ENCODE measurements at places on chromosomes 3 and 15.
A peak's percentile ranks its signal among the peaks of the same experiment; 100 is the strongest.

GRCh38 chr15:98421419-98422129 is 226.8 kb upstream of the IGF1R start:
- peak; percentile 80 for DNase-seq

- DNase-seq: no peak
These were observed 243.8 kb upstream of the CHRM5 start for GRCh38 chr15:33724321-33725036.

- no peak for DNase-seq
These were observed 18.3 kb downstream of the TMED3 start for GRCh38 chr15:79329171-79329611.

GRCh38 chr3:188125076-188125475 is 28.9 kb upstream of the LPP start:
- DNase-seq: no peak

DNA sequence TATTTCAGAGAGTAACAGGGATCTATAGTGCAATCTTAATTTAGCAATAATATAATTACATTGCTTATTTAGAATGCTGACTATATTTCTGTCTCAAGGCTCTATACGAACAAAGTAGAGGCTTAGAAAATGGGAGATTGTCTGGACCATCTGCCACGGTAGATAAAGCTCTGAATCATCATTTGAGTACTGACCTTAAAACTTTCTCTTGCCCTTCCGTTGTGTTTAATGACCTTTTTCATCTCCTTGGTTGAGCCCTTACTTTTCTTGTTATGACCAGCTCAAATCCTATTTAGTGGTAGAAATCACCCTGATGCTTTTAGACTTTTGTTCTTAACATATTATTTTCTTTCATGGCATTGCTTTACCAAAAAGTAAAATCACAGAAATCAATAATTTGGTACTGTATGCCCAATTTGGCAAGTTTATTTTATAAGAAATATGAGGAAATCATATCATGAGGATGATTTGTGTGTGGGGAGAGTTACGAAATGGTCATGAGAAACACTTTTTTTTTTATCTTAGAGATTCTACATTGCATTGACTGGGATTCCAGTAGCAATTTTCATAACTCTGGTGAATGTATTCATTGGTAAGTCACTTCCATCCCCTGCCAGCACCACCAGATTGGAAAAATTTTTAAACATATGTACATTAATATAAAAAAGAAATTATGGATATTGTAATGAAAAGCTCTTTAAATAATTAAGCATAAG is 11.0 kb downstream of the NDUFB5 start:
- DNase-seq: no peak

DNA sequence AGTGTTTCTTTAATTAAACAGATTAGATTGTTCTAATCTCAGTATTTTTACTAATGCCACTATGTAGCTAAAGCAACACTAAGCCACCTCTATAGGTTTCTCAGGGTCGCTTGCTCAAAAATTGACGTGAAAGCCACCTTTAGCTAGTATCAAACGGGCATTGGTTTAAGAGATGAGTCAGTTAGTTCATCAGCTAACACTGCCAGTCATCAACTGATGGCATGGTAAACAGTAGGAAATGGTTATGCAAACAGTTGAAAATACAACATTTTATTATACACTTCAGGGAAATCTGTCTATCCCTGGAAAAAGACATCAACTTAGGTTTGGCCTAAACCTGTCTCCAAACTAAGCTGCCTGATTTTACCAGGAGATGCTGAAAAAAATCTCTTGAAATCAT is 582.3 kb upstream of the NAALADL2 start:
- no peak for DNase-seq

DNA sequence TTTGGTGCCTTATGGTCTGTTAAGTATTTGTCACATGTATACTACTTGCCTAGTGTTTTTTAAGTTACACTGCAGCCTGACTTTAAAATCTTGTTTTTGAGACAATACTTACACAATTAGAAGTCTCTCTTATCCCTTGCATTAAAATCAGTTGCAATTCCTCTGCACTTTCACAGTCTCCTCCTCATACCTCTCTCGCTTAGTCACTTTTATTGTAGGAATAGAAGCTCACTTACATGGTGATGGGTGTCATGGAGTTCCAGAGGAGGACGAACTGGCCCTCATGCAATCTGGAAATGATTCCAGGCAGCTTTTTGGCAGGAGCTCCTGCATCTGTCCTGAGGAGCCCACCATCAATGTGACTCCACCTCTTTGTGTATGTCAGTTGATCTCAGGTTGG is 238.4 kb upstream of the TBC1D5 start:
- DNase-seq: no peak

- no peak for DNase-seq
These were observed 31.5 kb upstream of the ADAMTS17 start for GRCh38 chr15:100373120-100373896.

DNA sequence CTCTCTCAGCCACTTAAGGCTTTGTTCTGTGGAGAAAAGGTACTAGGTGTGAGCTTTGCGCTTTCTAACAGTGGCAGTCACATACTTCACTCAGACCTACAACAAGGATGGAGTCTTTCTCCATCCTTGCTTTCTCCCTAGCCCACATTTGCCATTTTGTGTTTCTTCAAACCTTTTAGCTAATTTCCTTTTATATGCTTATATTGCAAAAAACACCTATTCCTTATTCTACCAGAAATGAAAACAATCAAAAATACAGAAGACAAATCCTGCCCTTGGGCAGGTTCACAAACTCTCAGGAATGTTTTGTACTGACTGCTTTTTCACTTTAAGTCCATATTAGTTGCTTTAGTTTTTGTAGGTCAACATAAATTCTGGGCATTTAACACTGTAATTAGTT is 914.2 kb downstream of the SQOR start:
- no peak for DNase-seq

DNA sequence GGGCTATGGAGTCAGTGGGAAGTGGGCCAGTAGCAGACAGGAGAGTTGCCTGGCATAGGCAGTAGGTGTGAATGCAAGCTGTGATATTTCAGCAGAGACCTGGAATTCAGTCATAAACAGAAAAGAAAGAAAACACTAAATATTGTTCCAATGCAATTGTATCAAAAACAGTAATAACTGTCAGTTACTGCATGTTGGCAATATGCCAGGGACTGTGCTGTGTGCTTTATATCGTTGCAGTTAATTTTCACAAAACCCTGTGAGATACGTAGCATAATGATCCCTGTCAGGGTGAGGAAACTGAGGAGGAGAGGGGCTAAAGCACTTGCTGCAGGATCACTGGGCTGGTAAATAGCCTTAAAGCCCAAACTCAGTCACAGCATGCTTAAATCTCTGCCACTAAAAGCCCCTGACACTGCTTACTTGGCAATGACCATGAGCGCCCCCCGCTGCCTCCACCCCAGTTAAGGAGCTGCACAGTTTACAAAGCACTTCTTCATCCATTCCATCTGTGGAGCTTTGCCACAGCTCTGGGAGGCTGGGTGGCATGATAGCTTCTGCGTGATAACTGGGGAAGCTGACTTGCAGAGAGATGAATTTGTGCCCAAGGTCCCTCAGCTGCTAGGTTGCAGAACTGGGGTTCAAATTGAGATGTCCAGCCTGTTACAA is 3.9 kb downstream of the SLC6A1 start:
- DNase-seq: no peak

GRCh38 chr3:110314512-110315114 is 757.0 kb upstream of the NECTIN3 start:
- peak; percentile 25 for DNase-seq

DNA sequence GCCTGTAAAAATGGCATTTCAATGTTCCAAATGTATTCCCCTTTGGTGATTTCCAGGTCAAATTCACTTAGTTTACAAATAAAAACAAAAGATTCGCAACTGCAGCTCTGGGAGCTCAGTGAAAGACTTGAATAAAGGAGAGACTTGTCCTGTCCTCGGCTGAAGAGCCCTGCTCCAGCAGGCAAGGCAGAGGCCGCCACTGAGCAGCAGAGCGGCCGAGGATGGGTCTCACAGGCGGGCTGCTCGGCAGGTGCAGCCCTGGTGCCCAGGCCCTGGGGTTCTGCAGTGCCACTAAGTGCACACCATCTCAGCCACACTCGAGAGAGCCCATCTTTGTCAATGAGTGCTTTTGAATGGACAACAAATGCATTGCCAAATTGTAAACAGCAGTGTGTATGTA is 856.2 kb downstream of the AGBL1 start:
- DNase-seq: no peak

GRCh38 chr3:111890051-111890580 is 31.1 kb downstream of the PHLDB2 start:
- DNase-seq: no peak

- DNase-seq: no peak
These were observed 2.0 kb downstream of the ANKRD28 start for GRCh38 chr3:15795651-15796308.

- DNase-seq: no peak
These were observed 108.3 kb downstream of the SEMA5B start for GRCh38 chr3:122919291-122919610.

GRCh38 chr15:65450556-65450955 is 27.8 kb upstream of the IGDCC4 start:
- no peak for DNase-seq

GRCh38 chr15:94749811-94750617 is 518.7 kb downstream of the MCTP2 start:
- no peak for DNase-seq

- no peak for DNase-seq
These were observed 38.5 kb downstream of the SYN2 start for GRCh38 chr3:12042638-12043037.

- no peak for DNase-seq
These were observed 65.0 kb downstream of the EXOG start for GRCh38 chr3:38560996-38561717.

GRCh38 chr3:51997935-51998596 is 2.4 kb upstream of the RPL29 start:
- no peak for DNase-seq

- no peak for DNase-seq
These were observed 1134.1 kb downstream of the EPHA3 start for GRCh38 chr3:90241481-90241880.

GRCh38 chr3:150215616-150216015 is 192.5 kb upstream of the TSC22D2 start:
- no peak for DNase-seq

DNA sequence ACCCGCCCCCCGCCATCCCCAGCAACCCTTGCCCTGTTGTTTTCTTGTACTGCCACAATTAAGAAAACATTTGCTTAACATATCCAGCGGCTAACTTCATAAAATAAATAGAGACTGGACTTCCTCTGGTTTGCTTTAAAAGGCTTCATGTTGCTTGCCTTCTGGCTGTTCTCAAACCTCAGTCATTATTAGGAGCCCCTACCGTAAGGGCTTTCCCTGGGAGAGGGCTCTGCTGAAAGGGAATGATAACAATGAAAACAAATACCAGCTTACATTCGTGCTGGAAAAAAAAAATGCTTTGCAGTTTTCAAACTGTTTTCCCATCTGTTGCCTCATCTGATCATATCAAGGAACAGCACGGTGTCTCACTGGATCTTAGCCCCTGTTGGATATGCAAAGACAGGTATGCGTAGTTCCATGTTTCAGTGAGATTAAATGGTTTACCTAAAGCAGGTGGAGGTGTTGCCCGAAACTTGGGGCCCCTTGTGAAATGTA is 77.2 kb upstream of the VGLL4 start:
- DNase-seq: no peak

DNA sequence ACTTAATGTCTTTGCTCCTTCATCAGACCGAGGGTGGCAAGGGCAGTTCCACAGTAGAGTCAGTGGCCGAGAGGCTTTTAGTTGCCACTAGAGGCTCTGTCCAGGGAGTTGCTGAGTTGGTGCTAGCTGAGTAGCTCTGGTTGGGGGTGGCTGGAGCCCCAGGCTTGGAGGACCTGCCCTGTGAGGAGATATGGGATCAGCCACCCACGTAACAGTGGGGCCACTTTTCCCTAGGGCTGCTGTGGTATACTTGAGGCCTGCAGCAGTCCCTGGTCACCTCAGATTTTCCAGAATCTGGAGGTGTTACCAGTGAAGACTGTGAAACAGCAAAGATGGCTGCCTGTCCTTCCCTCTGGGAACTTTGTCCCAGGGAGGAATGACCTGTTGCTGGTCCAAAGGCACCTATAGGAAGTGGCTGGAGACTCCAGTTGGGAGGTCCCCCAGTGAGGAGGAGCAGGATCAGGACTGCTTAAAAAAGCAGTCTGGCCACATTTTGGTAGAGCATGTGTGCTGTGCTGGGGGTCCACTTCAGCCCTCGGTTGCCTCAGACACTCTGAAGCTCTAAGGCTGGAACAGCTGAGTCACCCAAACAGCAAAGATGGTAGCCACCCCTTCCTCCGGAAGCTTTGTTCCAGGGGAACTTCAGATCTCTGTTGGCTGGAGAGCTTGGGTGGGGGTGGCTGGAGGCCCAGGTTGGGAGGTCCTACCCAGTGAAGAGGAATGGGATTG is 72.9 kb downstream of the AKAP13 start:
- DNase-seq: no peak

GRCh38 chr3:177322881-177323280 is 125.6 kb upstream of the TBL1XR1 start:
- no peak for DNase-seq

DNA sequence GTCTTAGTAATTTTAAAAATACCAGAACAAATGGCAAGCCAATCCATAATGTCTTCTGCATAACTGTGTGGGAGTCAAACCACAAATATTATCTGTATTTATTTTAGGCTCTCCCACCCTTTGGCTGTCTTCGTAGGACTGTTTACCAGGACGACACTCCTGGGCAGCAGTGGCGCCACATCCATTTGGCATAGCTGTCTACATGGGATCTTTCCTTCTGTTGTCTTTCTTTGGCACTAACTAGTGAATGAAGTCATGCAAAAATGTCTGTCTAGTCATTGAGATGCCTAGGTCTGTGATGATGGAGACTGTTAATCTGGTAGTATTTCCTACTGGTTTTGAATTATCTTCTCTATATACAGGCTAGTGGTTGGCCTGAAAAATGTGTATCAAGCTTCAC is 54.0 kb upstream of the CHMP2B start:
- no peak for DNase-seq

DNA sequence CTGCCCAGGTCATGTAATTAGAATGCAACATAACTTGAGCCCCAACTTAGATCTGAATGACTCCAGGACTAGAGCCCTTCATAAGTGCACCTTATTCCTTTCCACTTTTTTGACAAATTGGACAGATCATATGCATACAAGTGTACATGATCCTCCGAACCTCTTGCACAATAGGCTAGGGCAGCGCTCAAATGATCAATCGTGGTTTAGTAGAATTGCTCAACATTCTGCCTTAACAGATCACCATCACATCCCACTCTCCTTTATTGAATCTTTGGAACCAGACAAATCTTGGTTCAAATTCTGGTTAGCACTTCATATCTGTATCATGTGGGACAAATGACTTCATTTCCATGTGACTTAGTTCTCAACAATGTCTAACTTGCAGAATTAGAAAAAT is 106.8 kb upstream of the CDIN1 start:
- DNase-seq: no peak

- no peak for DNase-seq
These were observed 13.5 kb downstream of the OCA2 start for GRCh38 chr15:28085489-28086174.

- DNase-seq: peak; percentile 91
These were observed at the start of gene ZNF592 for GRCh38 chr15:84748274-84749110. Gene ZNF592, plus strand, starts transcription at chr15:84748592. Its CDS starts 34,084 bp downstream, at chr15:84782676.

DNA sequence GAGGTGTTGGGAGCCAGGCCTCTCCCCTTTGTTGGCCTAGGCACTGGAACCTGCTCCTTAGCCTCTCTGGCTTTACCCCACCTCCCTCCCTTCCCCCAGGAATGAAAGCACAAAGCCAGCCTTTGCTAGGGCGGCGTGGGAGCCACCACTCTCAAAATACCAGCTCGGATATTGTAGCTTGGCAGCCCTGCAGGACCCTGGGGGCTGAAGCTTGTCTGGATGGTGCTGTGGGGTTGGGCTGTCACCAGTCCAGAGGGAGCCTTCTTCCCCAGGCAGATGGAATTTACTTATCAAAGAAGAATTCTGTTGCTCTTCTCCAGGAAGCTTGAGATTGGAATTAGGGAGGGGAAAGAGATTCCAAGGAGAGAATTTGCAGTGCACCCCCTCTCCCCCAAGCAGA is 14.9 kb upstream of the GRM2 start:
- DNase-seq: no peak
